ENCODE measurements at places on chromosomes 13 and 19.

DNA sequence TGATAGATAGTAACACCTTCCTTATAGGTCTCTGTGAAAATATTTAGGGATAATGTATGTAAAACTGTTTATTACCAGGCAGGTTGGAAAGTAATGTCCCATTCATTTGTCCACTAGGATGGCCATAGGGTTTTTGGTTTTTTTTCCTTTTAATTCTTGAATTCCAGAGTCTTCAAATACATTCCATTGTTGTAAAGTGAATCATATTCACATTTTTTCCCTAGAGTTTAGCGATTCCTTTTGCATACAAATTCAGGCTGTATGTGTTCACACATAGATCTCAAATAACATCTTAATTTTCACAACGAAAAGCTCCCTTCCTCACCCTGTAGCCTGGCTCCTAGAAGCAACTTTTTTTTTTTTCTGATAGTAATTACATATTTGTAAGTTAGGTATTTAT is 1.8 kb upstream of the ZNF557 start:
- no peak for DNase-seq

- no peak for DNase-seq
Observed at GRCh38 chr19:50178859-50179537, 15.9 kb upstream of the IZUMO2 start.

DNA sequence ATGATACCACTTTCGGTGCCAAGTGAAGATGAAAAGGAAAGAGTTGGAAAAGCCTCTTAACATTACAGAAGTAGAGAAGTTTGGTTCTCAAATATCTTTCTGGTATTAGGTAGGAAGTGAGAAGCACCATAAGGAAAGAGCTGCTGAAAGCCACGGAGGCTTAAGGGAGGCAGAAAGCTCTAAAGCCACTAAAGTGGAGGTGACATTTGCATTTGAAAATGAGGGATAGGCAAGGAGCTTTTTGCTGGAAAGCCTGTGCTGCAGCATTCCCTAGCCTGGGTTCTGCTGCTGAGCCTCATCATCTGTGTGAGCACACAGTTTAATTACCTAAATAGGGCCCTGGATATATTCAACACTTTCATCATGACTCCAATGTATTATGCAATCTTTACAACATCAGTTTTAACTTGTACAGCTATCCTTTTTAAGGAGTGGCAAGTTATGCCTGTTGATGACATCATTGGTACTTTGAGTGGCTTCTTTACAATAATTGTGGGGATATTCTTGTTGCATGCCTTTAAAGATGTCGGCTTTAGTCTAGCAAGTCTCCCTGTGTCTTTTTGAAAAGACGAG is 315.4 kb downstream of the RBM26 start:
- no peak for DNase-seq

DNA sequence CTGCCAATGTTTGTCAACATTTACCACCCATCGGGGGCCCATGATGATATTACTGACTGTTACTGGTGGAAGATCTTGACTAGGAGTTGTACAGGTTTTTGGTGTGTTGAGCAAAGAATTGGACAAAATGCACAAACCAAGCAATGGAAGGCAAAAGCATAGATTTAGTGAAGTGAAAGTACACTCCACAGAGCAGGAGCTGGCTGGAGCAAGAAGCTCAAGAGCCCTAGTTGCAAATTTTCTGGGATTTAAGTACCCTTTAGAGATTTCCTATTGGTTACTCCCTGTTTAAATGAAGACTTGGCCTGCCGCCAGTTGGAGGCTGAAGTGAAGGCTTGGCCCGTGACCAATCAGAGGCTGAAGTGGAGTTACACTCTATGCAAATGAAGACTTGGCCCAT is 128.6 kb upstream of the KL start:
- DNase-seq, result no peak
